MCF 10A (cell line): ENCODE measurements at places on chromosomes 1 and 21.
A peak's percentile ranks its signal among the peaks of the same experiment; 100 is the strongest.

GRCh38 chr21:16422702-16423101, 692.9 kb downstream of the USP25 start:
- no peak for DNase-seq

DNA sequence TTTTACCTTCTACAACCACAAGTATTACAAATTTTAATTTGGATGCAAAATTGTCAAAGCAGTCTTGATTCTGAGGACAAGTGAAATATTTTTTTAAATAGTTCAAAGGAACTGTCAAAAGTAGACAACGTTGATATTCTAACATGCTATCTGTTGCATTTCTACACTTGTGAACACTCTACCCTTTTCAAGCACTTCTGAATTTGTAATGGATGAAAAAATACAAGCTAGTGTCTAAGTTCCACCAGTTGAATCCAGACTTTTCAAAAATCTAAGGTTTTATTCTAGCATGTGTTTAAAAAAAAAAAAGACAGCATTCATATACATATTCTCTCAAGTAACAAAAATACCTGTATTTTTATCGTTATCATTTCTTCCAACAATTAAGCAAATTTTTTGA, 2.1 kb downstream of the ARID4B start:
- DNase-seq = no peak

DNA sequence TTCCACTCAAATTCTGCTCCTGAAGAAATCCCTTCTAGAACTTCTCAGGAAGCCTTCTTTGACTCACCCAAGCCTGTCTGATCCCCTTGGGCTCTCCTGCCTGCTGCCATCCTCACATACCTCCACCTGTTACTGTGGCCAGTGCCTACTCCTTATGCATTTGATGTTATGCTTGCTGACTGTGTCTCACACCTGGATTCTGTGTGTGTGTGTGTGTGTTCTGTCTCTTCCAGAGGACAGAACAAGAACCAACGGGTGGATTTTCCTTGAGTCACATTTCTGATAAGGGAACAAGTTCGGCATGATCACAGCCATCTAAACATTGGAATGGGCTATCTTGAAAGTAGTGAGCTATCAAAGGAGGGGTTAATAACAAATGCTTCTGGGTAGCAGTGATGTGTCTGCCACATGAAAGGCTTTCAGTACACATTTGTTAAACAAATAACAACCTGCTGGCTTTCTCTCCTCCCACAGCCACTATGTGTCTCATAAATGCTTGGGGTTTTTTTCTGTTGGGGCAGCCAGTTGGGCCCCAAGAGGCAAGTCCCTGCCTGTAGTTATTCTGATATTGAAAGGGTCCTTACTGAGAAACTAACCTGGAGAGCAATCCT, 8.9 kb upstream of the GPR37L1 start:
- no peak for DNase-seq

DNA sequence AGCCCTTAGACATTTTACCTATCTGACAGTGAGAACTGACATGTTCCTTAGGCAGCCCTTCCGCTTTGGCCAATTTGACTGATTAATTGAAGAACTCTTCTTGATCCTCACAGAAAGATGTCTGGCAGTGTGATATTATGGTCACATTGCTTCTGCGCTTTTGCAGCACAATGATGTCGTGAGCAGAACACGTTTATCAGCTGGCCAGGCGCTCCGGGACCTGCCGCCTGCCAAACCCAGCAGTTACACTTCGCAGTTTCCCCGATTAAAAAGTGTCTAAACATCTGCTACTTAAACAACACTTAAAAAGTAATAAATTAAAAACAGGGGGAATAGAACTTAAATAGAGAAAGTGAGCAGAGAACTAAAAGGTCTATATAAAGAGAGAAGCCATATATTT, 103.5 kb upstream of the ETS2 start:
- no peak for DNase-seq

DNA sequence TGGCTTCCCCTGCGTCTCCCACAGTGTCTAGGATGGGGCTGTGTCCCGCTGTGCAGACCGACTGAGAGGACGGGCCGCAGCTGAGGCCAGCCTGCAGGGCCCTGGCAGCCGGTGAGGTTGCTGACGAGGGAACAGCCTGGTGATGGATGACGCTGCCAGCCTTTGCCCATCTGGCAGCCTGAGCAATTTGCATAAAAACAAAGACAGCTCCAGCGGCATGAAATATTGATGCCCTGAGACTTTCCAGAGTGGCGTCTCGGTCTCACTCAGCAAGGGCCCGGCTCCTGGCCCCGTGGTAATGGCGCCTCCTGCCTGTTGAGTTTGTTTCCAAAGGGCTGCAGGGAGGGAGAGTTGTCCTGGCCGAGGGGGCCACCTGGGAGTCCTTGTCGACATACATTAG, 19.1 kb upstream of the KCNA10 start:
- no peak for DNase-seq

- peak; percentile 71 for DNase-seq
These were observed 514.7 kb downstream of the PLPP3 start for GRCh38 chr1:56064705-56065104.

DNA sequence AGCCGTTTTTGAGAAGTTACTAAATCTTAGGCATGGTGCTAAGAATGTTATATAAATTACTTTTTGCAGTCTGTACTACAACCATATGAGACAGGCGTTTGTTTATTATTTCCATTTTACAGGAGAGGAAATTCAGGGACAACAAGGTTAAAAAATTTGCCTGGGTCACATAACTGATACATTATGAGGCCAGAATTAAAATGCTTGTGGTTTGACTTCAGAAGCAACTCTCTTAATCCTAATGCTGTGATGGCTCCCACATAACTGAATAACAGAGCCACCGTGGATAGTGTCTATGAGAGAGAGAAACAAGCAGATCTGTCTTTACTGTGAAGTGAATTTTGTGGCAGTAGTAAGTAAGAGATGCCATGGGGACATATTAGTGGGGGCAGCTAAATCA, 184.9 kb downstream of the NCAM2 start:
- no peak for DNase-seq

DNA sequence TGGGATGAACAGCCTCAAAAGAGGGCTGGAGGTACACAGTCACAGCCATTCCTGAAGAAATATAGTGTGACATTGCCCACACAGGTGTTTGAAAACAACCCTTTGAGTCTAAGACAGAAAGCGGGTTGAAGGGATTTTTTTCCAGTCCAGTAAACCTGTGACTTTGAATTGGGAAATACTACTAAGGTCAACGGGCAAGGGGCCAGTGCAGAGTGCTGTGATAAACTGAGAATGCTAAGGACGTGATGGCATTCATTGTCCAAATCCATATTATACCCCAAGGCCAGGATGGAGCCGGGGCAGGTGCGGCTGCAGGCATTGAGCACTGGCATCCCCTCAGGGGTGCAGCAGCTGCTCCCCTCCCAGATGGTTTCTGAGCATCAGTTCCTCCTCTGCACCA, 36.6 kb downstream of the KIAA0040 start:
- DNase-seq = no peak

DNA sequence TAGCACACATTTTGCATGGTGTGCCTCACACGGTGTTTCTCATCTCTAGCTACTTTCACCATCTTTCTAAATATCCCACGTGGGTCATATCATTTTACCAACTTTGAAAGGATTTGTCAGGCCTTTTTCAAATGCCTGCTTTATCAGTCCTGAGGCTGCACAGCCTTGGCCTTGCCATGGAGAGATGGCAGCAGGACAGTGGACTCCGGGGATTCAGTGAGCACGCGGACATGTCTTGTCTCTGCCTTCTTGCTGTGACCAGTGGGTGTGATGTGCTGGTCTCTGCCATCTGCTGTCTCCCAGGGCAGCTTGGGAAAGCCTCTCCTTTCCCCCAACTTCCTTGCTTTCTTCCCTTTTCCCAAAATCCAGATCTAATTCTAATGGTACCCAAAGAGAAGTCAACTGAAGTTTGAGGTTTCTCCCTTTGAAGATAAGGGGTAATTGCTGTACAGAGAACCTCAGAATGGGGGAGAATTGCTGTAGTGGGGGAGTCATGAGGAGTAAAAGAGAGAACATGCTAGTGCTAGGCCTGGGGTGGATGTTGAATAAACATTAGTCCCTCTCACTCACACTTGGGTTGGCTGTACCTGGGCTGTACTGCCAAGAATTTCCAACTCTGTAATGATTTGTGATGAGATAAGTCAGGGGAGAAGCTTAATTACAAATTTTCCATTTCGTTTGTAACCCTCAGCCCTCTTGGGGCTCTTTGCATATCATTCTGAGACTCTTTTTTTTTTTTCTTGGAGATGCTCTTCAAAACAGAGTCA, 99.5 kb downstream of the GALNT2 start:
- no peak for DNase-seq

GRCh38 chr1:1129381-1129821, 13.5 kb upstream of the C1orf159 start:
- no peak for DNase-seq

- peak; percentile 20 for DNase-seq
These were observed 287.9 kb downstream of the LTN1 start for GRCh38 chr21:28704746-28705145.

DNA sequence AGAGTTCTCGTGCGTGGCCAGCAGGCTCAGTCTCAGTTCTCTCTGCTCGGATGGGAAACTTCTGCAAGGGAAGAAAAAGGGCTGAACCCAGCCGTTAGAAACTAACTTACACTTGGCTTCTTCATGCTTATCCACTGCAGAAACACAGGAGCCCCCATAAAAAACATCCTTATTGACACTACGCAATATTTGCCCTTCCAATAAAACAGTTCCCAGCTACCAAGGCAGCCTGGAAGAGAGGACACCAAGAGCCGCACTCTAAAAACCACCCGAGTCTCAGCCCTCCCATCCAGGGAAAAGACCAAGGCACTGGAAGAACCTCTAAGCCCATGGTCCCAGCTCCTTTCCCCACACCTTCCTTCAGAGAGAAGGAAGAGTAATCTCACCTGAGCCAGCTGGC, 61.1 kb downstream of the SSBP3 start:
- DNase-seq = no peak

GRCh38 chr1:1006305-1007159, 6.6 kb upstream of the HES4 start:
- no peak for DNase-seq

- DNase-seq = peak; percentile 41
These were observed 1.2 kb upstream of the UBAP2L start for GRCh38 chr1:154219541-154219940.

GRCh38 chr1:234942012-234942332, 186.7 kb downstream of the TOMM20 start:
- DNase-seq = no peak

- DNase-seq = no peak
These were observed 63.4 kb downstream of the NPHP4 start for GRCh38 chr1:5928714-5929400.

GRCh38 chr21:27681841-27682240, 715.0 kb upstream of the ADAMTS5 start:
- peak; percentile 5 for DNase-seq
